ENCODE measurements at places on chromosomes 13 and 19.

DNA sequence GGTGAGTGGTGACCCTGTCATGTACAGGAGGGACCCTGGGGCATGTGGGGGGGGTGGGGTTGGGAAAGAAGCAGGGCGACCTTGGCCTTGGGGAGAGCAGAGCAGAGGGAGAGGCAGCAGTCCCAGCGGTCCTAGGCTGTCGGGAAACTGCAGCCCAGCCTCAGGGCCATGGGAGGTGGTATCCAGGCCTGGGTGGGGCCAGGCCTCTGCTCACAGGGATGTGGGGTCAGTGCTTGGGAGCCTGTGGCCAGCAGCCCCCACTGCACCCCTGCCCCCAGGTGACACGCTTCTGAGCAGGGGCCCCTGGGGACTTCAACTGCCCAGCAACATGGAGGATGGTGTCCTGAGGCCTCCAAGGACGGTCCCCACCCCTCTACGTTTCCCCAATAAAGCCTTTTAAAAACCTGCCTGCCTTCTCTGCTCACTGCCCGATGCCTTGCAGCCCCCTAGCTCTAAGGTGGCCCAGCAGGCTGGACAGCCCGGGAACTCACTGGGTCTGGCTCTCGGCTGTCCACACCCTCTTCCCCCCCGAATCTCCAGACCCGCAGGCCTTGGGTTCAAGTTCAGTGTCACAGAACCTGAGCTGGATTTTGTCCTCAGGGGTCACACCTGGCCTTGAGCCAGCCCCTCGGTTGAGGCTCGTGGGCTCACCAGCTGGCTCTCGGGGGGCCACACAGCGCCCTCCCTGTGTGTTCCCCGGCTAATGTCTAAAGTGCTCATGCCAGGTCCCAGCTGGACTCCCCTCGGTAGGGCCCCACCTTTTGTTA lies 6.9 kb downstream of the PNKP start:
- no peak for DNase-seq

DNA sequence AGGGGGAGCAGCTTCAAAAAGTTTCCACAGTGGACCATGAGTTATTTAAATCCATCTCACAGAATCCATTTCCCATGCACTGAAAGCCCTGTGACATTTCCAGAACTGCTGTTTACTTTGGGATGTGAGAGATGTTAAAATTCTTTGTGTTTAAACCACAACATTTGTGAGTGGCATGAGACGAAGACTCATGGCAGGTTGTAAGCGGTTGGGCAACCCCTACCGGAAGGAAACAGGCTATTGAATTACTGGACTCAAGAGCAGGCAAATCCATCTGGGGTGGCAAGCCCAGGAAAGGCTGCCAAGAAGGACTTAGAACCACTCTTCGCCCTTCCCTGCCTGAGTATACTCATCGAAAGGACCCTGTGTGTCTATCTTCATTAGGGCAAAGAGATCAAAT lies 22.3 kb upstream of the CLDN10 start:
- DNase-seq, result no peak

DNA sequence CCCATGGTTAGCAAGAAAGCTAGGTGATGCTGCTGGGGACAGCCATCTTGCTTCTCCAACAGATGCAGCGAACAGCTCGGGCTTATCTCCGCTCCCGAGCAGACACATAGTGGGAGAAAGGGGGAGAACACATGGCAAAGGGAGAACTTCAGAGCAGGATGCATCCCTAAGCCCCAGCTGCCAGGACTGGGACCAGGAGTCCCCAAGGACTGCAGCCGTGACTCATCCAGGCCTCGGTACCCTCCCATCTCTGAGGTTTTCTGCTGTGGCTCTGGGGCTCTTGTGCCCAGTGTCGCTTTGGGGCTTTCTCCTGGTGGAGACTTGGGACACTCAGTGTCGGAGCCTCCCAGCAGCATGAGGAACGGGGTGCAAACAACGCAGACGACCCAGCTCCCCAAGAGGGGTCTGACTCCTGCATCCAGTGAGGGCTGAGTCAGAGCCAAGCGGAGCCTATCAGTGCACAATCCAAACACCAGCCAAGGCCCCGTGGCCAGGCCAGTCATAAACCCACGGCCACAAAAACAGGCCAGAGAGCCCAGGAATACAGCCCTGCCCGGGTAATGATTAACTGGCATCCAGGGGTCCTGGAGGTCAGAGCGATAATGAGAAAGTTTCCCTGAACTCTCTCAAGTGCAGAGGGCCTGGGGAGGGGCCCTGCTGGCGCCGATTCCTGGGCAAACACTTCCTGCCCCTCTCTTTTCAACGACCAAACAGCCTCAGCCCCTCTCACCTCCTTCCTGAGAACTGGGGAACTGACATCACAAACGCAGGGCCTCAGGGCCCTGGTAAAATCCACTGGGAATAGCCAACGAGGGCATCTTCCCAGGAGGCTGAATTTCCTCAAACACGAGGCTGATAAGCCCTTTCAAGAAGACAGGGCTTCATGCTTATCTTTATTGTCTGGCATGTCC lies 202.9 kb downstream of the USP12 start:
- DNase-seq, result no peak

- DNase-seq, result no peak
Measured at GRCh38 chr19:18718015-18718526, 34.6 kb downstream of the CRTC1 start.

DNA sequence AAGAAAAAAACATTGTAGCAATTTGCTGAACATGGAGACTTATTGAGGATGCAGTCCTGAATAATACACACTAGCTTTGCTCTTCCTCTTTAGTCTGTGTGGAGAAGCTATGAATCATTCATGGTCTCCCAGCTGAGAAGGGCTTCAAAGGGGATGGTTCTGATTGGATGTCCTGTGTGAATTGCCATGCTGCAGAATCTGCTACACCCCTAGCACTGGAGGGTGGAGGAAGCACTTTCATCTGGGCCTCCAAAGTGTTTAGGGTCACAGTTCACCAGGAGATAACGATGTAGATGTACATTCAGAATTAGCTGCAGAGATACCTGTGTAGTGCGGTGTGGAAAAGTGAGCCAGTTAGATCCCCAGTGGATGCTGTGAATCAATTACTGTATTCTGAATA lies 321.1 kb upstream of the EDNRB start:
- DNase-seq, result no peak

DNA sequence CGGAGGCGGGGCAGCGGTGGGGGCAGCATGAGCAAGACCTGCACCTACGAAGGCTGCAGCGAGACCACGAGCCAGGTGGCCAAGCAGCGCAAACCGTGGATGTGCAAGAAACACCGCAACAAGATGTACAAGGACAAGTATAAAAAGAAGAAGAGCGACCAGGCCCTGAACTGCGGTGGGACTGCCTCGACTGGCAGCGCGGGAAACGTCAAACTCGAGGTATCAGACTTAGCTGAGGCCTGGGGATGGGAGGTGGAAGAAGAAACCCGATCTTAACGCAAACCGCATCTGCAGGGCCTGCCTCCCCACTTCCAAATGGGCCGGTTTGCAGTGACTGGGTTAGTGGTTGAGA lies 693 bp downstream of the RFXAP start:
- DNase-seq, result no peak

DNA sequence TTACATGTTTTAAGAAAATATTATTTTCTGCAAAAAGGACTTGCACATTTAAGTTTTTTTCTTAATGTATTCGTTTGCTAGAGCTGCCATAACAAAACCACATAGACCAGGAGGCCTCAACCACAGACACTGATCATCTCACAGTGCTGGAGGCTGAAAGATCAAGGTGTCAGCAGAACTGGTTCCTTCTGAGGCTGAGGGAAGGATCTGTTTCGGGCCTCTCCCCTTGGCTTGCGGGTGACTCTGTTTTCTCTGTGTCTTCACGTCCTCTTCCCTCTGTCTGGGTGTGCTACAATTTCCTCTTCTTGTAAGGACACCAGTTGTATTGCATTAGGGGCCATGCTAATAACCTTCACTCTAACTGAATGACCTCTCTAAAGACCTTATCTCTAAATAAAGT lies 364.2 kb downstream of the IRS2 start:
- DNase-seq, result no peak

DNA sequence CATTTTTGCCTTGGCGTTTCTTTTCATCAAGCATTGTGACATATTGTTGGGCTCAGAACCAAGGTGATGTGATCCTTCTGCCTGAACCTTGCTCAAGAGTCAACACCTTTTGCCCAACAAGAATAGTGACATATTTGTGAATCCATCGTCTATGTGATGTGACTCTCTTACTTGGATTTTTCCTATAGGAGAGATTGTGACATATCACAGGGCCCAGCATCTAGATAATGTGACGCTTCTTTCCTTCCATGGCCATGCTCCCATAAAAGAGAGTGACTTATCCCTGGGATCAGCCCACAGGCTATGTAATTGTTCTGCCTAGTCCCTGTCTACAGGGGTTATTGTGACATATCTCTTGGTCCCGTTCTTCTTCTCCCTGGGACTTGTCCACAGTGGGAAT lies 8.5 kb upstream of the ZNF429 start:
- DNase-seq, result no peak

DNA sequence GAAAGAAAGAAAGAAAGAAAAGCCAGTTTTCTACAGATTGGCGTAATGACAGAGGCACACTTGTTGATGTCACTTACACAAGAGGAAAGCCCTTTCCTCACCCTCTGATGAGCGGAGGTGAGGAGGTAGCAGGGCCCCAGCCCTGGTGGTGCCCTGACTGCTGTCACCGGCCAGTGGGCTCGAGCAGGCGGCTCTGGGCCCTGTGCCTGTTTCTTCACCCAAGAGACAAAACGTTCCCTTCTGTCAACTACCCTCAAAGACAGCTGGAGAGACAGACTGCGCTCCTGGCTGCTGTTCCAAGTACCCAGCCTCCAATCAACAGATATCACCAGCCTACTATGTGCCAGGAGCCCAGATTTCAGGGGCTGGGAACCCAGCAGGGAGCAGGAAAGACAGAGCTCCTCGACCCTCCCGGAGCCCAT lies 10.1 kb downstream of the EPS15L1 start:
- DNase-seq, result no peak

DNA sequence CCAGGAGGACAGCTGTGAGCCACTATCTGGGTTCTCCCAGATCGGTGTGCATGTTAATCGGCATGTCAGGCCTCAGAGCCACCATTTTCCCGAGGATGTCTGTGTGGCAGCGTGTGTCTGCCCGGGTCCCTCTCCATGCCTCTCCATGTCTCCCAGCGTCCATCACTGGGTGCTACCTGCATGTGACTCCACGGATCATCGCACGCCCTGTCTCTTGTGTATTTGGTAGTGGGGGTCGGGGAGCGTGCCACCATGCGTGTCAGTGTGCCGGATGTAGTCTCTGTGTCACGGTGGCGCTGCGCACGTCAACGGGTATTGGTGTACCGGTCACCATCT lies 5.9 kb downstream of the NFIX start:
- DNase-seq, result no peak

DNA sequence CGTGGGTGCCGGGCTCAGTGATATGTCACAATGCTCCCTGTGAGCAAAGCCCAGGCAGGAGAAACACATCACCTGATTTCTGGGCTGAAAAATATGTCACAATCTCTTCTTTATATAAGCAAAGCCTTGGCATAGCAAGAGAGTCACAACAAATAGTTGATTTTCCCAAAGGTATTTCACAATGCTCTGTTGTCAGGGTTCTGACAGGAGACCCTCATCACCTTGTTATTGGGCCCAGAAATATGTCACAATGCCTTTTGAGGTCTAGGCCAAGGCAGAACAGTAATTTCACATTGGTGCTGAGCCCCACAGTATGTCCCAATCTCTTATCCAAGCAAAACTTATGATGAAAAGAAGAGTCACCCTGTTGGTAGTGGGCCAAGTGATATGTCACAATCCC lies 125.7 kb downstream of the ZNF675 start:
- peak; percentile 23 for DNase-seq

DNA sequence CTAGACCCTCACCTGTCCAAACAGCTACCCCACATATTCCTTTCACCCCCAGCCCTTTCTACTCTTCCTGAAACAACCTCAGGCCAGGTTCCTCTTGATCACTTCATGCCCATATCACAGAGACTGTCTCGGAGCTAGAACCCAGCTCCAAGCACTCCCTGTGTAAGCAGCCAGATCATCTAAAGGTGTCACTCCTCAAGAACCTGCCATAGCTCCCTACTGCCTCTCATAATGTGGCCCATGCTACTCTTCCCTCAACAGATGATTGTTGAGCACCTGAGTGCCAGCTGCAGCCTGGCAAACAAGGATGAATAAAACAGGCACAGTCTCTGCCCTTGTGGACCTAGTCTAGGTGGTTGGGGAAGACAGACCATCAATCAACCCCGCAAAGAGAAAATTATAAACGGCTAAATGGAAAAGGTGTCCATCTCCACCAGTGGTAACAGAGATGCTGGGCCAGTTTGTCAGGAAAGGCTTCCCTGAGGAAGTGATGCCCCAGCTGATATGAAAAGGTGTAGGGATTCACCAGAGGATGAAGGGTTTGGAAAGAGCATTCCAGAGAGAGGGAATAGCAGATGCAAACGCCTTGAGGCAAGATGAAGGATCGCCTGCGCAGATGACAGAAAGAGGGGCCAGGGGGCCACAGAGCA lies 8.3 kb downstream of the EPS15L1 start:
- no peak for DNase-seq

DNA sequence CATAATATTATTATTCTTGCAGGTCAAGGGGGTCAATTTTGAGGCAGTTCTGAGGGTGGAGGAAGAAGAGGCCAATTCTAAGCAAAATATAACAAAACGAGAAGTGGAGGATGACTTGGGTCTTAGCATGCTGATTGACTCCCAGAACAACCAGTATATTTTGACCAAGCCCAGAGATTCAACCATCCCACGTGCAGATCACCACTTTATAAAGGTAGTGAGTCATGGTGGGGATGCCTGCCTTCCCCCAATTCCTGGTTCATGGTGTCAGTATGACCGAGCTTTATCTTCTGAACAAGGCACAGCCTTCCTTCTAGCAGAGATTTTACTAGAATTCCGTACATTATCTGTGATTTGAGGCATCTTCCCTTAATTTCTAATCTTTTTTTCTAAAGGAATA lies 9.4 kb upstream of the DCUN1D2 start:
- peak; percentile 83 for DNase-seq

- no peak for DNase-seq
Measured at GRCh38 chr13:113186061-113186900, 22.2 kb downstream of the PCID2 start.

DNA sequence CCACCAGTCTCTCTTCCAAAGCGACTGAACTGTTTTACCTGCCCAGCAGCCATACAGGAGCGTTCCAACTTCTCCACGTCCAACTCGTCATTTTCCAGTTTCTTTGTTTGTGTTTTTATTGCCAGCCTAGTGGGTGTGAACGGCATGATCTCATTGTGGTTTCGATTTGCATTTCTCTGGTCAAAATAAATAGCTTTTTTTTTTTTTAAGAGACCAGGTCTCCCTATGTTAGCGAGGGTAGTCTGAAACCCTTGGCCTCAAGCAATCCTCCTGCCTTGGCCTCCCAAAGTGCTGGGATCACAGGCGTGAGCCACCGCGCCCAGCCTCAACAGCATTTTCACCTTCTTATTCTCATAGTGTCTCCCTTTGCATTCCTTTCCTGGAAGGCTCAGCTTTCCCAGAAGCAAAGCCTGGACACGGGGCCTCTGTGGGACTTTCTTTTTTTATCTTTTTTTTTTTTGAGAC lies 4.2 kb upstream of the JSRP1 start:
- no peak for DNase-seq

GRCh38 chr13:113964251-113964995 lies 9.5 kb downstream of the C13orf46 start:
- no peak for DNase-seq

DNA sequence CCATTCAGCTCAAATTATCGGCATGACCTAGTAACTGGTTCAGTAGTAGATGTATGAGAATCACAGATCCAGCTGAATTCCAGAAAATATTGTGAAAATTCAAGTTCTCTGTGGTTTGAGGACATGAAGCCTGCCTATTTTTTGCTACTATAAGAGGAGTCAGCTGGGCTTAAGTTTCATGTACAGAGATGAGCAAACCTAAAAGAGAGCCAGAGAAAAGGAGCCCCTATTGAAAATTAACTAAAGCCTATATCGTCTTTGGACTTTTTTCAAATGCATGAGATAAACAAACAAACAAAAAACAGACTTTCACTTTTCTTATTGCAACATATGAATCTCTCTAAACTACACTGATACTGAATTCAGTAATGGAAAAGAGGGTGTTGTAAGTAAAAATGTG lies 106.8 kb upstream of the SPRY2 start:
- DNase-seq, result no peak

Measured in HFFc6 (cell line).